ENCODE measurements at places on chromosomes 5 and 9.

DNA sequence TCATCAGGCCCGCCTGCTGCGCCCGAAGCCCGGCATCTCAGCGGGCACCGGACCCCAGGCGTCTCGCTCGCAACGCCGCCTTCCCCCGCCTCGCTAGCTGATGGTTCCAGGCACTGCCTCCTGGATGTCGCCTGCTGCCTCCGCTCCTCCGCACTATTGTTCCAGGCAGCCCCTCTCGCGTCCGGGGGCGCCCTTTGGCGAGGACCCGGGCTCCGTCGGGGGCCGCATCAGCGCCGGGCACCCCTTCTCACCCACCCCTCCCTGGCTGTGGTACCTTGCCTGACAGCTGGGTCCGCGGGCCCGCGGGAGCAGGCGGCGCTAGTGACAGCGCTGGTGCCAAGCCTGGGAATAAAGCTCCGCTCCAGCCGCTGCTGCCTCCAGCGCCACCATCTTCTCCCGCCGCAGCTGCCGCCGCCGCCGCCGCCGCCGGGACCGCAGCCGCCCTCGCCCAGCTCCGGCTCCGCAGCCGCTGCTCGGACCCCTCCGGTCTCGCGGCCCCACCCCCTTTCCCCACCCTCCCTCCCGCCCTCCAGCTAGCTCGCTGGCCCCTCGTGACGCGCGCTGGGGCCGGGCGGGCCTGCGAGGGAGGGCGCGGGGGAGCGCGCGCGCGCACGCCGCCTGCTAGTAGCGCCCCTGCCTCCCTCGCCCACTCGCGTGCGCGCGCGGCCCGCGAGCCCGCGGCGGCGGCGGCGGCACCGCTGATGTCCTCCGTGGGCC is at the start of gene APBA1:
TSS of gene APBA1 (minus strand) at position 493 of the 717 bp plus-strand sequence.
- no peak for DNase-seq

- no peak for DNase-seq
These were observed 56.1 kb downstream of the UBAP2 start for GRCh38 chr9:33992632-33993031.

- DNase-seq, result no peak
These were observed 133.4 kb downstream of the GRIA1 start for GRCh38 chr5:153623751-153624450.

DNA sequence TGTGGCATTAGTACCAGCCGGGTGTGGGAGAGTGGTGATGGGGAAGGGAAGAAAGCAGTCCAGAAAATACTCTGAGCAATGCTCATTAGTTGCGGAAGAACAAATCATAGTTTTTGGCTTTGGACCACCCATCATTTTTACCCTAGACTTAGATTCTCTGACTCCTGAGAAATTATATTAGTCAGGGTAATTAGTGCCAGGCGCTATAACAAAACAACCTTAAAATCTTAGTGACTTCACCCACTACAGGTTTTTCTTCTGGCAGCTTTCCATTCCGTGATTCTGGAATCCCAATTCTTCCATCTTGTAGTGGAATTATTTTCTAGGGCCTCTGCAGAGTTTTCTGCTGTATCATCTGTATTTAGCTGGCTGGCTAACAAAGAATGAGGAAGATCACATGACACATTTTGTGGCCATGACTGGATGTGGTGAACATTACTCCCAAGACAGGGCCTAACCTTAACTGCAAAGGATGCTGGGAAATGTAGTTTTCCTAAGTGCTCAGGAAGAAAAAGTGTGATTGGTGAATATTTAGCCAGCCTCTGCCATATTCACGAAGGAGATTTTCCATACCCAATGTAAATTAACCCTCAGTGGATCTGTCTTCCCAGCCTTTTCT is 373.0 kb upstream of the MEF2C start:
- DNase-seq, result no peak

DNA sequence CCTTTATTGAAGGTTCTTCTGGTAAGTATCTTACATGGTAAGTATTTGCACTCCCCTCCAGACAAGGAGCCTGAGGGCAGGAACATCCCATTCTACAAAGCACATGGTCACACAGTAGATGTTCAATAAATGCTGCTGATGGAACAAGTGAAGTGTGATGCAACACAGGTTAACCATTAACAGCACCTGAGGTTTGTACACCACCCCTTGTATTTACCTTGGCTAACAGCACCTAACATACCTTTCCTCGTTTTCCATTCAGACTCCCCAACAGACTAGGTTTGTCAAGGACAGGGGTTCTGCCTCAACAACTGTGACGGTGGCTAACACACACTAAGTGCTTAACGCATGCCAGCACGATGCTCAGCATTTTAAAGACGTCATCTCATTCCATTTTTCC is 213.6 kb downstream of the MAPKAP1 start:
- DNase-seq, result no peak

- no peak for DNase-seq
These were observed 289.5 kb upstream of the IRX2 start for GRCh38 chr5:3041001-3041400.

DNA sequence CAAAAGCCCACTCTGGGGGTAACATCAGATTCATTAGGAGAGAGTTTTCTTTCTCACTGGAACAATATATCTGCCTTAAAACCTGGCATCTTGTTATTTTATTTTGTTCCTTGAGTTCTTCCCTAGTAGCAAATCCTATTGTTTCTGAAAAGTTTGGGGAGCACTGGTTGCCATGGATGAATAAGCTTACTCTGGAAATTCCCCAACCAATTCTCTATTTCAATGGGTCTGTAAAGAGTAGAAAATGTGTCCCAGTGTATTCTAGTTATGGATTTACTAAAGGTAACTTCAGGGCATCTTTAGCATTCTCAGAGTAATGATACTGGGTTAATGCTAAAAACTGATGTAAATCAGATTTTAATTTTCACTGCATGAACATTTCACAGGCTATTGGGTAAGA is 94.2 kb upstream of the S1PR3 start:
- DNase-seq, result no peak

- no peak for DNase-seq
These were observed 219.5 kb upstream of the RASA1 start for GRCh38 chr5:87048156-87048555.

- DNase-seq, result no peak
These were observed 68.4 kb downstream of the CFAP95 start for GRCh38 chr9:69888856-69889585.

GRCh38 chr9:130903194-130904069 is 6.8 kb upstream of the QRFP start:
- no peak for DNase-seq

DNA sequence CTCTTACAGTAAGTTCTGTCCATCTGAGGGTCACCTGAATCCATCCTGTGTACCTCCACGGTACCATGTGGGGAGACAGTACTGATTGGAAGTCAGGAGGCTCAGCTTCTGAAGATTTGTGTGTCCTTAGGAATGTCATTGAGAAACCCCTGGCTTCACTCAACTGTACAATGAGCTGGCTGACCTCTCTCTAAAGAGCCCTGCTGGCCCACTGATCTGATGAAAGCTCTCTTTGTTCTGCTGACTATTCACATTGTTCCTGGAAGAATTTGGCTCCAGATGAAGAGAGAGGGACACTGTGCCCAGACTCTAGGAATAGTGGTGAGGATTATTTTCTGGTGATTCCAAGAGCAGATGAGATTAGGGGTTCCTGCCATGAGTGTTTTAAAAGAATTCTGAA is 141.2 kb downstream of the LURAP1L start:
- no peak for DNase-seq

DNA sequence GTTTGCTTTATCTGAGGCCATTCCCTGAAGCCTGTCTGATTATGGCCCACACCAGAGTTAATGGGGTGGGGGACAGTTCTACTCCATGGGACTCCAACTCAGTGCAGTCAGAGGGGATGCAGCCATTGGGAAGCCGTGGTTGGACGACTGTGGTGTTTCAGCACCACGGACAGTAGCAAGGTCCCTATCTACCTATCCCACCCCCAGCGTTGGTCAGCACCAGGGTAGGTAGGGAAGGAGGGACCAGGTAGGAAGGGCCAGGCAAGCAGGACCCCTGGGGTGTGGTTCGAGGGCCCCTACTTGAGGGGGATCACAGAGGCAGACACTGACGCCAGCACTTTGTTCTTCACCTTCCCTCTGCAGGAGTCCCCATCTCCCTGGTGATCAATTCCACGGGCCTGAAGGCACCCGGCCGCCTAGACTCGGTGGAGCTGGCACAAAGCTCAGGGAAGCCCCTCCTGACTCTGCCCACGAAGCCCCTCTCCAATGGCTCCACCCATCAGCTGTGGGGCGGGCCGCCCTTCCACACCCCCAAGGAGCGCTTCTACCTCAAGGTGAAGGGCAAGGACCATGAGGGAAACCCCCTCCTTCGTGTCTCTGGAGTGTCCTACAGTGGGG is 33.2 kb downstream of the HMCN2 start:
- no peak for DNase-seq

DNA sequence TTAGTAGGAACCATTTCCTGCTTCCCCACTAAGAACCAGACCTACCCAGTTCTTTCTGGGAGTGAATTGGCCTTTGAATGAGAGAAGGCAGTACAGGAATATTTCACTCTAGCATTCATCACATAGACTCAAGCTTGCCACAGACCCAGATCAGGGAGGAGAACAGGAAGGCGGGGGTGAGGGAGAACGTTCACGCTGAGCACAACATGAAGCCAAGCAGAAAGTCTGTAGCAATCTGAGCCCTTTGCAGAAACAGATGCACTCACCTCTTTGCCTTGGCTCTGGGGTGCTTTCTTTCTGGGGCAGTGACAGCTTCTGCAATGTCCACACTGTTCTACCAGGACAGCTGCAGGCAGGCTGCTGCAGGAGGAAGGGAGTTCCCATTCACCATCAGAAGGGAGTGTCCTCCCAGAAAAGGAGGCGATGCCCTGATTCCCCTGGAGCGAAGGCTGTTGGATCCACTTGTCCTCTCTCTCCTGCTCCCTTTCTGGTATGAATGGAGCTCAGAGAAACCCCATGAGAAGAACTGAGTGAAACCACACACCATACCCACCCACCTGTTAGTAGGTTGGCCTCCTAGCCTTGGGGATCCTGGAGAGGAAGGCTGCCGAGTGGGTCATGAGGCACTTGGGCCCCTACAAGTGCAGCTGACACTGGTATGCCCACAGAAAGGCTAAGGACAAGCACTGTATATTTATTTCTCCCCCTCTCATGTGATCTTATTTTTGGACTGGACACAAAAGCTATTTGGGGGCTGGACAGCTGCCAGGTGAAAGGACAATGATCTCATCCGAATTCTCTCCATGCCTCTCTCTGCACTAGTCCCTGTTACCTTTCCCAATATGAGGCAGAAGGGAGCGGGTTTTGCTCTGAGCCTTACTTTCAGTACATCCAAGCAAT is 11.7 kb upstream of the FGF1 start:
- no peak for DNase-seq

- DNase-seq, result no peak
These were observed 21.3 kb downstream of the AKNA start for GRCh38 chr9:114366334-114367128.

DNA sequence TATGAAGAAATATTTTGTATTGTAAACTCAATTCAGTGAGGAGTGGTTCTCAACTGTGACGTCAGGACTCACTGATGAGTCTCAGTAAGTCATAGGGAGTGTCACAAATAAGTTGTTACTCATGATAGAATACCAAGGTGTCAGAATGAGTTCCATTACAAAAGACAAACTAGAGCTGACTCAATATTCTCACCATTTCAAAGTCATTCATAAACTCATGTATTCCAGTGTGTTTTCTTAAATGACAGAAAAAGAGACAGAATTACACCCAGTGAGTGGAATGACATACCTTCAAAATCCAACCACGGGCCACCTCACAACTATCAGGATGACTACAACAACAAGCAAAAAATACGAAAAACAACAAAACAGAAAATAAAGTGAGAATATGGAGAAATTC is 321.5 kb downstream of the ENC1 start:
- no peak for DNase-seq

DNA sequence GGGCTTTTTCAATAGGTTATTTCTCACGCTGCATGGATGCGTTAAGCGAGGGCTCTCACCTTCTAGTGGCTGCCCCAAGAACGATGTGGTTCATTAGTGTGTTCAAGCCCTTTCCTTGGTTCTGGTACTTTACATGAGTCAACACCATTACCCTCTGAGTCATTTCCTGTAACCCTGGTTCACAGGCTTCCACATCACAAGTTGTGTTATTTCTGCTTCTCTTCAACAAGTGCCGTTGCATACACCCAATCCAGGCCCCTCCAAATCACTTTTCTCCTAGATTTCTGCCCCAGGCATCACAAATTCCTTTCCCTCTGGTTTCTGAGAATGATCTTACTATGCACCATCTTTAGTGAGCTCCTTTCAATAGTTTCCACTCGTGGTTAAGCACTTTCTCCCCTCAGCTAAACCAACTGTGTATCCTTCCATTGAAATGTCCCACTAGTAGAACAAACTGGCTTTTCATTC is 69.5 kb upstream of the RAD23B start:
- no peak for DNase-seq

DNA sequence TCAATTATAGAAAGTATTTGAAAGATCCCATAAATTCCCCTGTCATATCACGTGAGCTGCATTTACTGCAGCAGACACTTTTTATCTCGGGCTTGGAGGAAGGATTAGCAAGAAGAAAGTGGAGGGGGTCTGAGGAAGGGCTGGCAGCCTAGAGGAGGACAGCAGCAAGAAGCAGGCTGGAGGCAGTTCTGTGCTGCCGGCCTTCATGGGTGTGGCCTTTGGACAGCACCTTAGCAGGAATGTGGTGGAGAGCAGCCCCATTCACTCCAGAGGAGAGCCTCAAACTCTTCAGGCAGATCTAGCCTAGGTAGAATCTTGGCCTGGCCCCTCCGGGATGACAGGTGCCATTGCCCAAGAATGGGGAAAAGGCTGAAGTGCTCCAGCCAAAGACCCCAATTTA is 89.8 kb upstream of the GABRP start:
- DNase-seq, result no peak

- DNase-seq, result no peak
These were observed 34.2 kb downstream of the CDC14B start for GRCh38 chr9:96585426-96585825.

GRCh38 chr5:55603922-55604321 is 69.2 kb upstream of the PLPP1 start:
- no peak for DNase-seq

- DNase-seq, result no peak
These were observed 6.2 kb downstream of the PDLIM4 start for GRCh38 chr5:132263548-132264261.

DNA sequence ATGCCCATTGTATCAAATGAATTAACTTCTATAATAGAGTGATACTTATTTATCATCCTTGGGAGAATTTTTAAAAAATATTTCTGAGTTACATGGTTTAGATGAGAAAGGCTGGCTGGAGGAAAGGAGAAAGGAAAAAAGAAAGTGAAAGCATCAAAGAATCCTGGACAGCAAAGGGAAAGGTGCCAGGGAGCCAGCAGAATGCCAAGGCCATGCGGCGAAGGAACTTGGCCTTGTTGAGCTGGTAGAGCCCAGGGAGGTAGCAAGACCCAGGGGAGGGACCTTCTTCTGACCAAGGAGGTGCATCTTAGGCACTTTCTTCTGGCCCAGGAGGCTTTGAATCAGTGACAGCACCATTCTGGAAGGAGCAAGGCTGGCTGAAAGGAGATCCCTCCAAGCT is 240.5 kb downstream of the ENC1 start:
- DNase-seq, result no peak

- DNase-seq, result no peak
These were observed 12.8 kb upstream of the PHF19 start for GRCh38 chr9:120889606-120890271.

GRCh38 chr5:139418793-139419192 is 14.9 kb upstream of the SPATA24 start:
- DNase-seq, result no peak

- no peak for DNase-seq
These were observed 4.0 kb upstream of the RANBP3L start for GRCh38 chr5:36305571-36306326.

GRCh38 chr5:157772127-157772526 is 28.6 kb downstream of the LSM11 start:
- no peak for DNase-seq

- no peak for DNase-seq
These were observed 5.6 kb upstream of the ABLIM3 start for GRCh38 chr5:149135536-149136201.
